ENCODE measurements at places on chromosomes 13 and 19.

DNA sequence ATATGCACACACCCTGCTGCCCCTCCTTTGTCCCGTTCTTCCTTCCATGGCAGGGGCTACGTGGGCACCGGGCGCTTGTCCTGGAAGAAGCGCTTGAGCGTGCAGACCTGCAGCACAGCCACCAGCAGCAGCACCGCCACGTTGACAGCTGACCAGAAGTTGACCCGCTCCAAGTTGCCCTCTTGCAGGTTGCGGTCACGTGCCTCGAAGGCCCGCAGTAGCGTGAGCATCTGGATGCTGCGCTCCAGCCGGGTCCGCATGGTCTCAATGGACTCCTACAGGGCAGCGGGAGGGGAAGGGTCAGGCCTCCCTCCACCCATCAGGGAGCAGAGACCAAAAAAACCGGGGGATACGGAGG is 3.1 kb downstream of the TMED1 start:
- H3K36me3 ChIP-seq, result no peaks in the 10 kb centered on the region
- no peak for DNase-seq
- H3K27me3 ChIP-seq, result no peaks in the 10 kb centered on the region
- H3K4me1 ChIP-seq, result peaks cover 10% of the 10 kb centered on the region
- H3K4me3 ChIP-seq, result no peak overlapping the region

DNA sequence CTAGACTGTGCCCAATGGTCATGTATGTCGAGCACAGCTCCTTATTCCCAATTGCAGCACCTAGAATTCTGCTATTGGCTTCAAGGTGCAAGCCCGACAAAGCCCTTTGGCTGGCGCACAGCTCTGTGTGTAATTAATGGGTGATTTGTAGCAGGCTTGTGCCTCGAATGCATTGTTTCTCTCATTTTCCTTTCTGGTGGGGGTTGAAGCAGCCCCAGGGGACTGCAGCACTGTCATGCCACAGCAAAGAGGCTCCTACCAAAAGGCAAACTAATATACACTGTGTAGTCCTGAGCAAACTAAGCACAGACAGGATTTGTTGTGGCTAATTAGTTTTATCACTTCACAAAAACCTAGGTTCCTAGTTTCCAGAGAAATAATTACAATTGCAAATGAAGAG is 898.7 kb downstream of the UQCRFS1 start:
- H3K4me3 ChIP-seq, result no peak overlapping the region
- H3K27me3 ChIP-seq, result no peaks in the 10 kb centered on the region
- H3K4me1 ChIP-seq, result no peaks in the 10 kb centered on the region
- H3K36me3 ChIP-seq, result no peaks in the 10 kb centered on the region
- DNase-seq, result no peak
- no peak overlapping the region for H3K27ac ChIP-seq

GRCh38 chr13:34765446-34766180 is 176.5 kb upstream of the NBEA start:
- no peaks in the 10 kb centered on the region for H3K4me1 ChIP-seq
- H3K36me3 ChIP-seq, result no peaks in the 10 kb centered on the region
- H3K27ac ChIP-seq, result no peak overlapping the region
- no peak for DNase-seq

GRCh38 chr13:28239374-28239773 is 101.0 kb downstream of the PAN3 start:
- no peak overlapping the region for H3K4me3 ChIP-seq
- H3K27ac ChIP-seq, result no peak overlapping the region
- H3K27me3 ChIP-seq, result no peaks in the 10 kb centered on the region
- peaks cover 14% of the 10 kb centered on the region for H3K4me1 ChIP-seq

- no peaks in the 10 kb centered on the region for H3K4me1 ChIP-seq
- H3K36me3 ChIP-seq, result no peaks in the 10 kb centered on the region
- H3K27ac ChIP-seq, result no peak overlapping the region
- H3K4me3 ChIP-seq, result no peak overlapping the region
- no peak for DNase-seq
These were observed 39.1 kb downstream of the TEX26 start for GRCh38 chr13:30971575-30971974.

GRCh38 chr19:55643003-55643886 is at the start of gene ZNF581:
Gene ZNF581, plus strand, starts transcription at chr19:55643649. Its CDS starts 923 bp downstream, at chr19:55644572.
- peaks cover 40% of the 10 kb centered on the region for H3K4me1 ChIP-seq
- peak within 1 kb of the TSS; percentile 99 for H3K27ac ChIP-seq
- DNase-seq, result peak; percentile 69
- H3K4me3 ChIP-seq, result peak within 1 kb of the TSS; percentile 98
- no peaks in the 10 kb centered on the region for H3K36me3 ChIP-seq

DNA sequence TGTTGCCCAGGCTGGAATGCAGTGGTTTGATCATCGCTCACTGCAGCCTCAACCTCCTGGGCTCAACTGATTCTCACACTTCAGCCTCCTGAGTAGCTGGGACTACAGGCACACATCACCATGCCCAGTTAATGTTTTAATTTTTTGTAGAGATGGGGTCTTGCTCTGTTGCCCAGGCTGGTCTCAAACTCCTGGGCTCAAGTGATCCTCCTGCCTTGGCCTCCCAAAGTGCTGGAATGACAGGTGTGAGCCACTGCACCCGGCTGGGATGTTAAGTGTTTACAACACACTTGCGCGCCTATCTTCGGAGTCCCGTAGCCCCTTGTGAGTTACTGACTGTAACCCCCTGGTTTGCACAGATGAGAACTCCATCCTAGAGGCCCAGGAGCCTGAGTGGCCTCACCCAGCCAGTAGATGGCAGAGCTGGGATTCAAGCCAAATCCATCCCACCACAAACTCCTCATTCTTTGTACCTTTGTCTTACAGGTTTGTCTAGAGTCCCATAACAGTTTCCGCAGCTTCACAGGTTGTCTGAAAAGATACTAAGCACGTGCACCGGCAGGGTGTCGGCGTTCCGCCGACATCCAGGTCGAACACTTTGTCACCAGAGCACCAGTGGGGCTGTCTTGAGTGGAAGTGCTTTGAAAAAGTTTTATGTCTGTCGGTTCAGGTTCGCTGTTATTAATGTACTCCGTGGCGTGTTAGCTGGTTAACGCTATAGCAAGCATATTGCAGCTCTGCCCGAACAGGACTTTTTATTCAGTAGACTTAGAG is 14.7 kb downstream of the MAG start:
- H3K27ac ChIP-seq, result no peak overlapping the region
- H3K4me1 ChIP-seq, result peaks cover 17% of the 10 kb centered on the region
- H3K4me3 ChIP-seq, result no peak overlapping the region
- H3K27me3 ChIP-seq, result peaks cover 10% of the 10 kb centered on the region

DNA sequence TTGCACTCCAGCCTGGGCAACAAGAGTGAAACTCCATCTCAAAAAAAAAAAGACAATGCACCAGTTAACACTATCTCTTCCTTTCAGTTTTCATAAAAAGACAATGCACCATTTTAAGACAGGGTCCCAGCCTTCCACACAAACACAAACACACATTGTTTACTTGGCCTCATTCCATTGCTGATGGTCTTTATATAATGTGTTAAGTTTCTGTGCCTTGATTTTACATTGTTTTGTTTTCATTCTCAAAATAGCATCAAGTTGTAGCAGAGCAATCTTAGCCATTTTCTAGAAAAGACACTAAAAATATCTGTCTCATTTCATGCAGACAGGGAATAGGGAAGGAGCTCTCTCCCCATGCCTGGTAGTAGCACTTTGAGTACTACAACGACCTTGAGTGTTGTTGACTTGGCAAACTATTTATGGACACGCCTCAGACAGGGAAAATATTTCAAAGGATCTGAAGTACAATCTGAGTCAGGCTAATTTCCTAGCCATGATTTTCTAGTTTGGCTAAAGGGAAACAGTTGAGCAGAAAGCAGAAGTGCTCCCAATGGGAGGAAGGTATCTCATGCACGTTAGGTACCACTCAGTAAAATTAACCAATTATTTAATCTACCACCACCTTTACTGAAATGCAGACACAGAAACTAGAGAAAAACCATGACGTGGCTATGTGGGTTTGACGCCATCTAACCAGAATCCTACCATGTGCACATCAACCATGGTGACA is 120.6 kb downstream of the ABCC4 start:
- H3K4me3 ChIP-seq, result no peak overlapping the region
- no peaks in the 10 kb centered on the region for H3K27me3 ChIP-seq
- DNase-seq, result no peak
- peaks cover 2% of the 10 kb centered on the region for H3K36me3 ChIP-seq
- peaks cover 31% of the 10 kb centered on the region for H3K4me1 ChIP-seq

DNA sequence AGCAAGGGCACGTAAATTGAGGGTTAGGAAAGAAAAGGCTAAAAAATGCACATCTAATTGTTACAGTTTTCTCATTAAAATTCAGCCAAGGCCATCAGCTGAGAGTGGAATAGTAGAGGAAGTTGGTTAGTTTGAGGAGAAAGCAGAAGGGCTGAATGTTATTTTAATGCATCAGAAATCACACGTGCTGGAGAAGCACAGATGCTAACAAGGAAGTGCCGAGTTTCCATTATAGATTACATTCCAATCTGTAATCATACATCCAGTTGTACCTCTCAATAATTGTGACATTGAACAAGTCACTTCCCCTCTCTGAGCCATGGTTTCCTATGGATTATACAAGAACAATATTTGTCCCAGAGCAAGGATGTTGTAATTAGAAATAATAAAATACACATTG is 25.1 kb downstream of the FPR3 start:
- H3K27ac ChIP-seq, result no peak overlapping the region
- H3K4me1 ChIP-seq, result no peaks in the 10 kb centered on the region
- no peak overlapping the region for H3K4me3 ChIP-seq

GRCh38 chr13:76336889-76337844 is 549.0 kb downstream of the KCTD12 start:
- no peak overlapping the region for H3K27ac ChIP-seq
- H3K36me3 ChIP-seq, result no peaks in the 10 kb centered on the region
- no peak for DNase-seq
- peaks cover 2% of the 10 kb centered on the region for H3K4me1 ChIP-seq

- H3K4me1 ChIP-seq, result peaks cover 41% of the 10 kb centered on the region
- peaks cover 3% of the 10 kb centered on the region for H3K36me3 ChIP-seq
- no peaks in the 10 kb centered on the region for H3K27me3 ChIP-seq
These were observed 17.1 kb downstream of the PLEKHF1 start for GRCh38 chr19:29682236-29682895.

DNA sequence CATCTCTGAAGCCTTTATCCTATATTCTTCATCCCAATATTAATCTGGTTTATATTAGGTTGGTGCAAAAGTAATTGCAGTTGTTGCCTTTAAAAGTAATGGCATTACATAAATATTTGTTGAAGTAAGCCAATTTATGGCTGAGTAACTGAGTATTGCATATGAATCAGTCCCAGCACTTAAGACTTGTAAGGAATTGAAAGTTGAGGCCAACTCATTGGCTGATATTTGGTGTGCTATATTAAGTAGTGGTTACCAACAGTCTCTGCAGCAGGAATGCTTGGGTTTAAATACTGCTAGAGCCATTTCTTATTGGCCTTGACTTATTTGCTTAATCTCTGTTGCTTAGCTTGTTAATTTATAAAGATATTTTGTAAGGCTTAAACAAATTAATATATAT is 460.7 kb downstream of the GPC6 start:
- no peaks in the 10 kb centered on the region for H3K27me3 ChIP-seq
- no peaks in the 10 kb centered on the region for H3K4me1 ChIP-seq
- H3K4me3 ChIP-seq, result no peak overlapping the region
- H3K36me3 ChIP-seq, result no peaks in the 10 kb centered on the region

DNA sequence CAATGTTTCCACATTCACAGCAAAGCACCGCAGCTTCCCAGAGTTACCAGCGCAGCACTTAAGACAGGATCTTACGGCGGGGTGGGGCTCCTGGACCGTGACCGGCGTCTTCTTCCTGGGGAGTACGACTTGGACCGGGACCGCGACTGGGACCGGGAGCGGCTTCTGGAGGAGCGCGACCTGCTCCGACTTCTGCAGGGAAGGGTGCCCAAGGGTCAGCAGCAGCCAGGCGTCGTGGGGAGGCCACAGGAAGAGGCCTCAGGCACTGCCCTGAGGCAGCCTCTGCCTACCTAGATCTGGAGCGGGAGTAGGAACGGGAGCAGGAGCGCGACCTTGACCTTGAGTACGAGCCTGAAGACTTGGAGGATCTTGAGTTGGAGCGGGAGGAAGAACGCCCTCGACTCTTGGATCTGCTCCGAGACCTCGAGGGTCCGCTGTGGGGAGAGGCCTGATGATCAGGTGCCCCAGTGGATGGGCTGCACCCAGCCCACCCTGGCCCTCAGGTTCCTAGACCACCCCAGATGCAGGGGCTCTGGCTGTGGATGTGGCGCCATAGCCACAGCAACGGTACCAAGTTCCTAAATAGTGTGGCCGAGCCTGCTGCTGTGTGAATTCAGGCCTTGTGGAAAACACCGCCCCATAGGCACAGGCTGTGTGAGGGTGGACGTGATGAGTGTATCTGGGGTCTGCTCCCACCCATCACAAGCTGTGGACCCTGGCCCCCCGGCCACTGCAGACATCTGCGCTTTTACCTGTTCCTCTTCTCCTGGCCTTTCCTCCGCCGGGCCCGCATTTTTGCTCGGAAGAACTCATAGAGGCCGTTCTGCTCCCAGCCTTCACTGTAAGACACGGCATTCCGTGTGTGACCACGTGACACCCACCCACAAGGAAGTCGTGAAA is 21.9 kb downstream of the CHERP start:
- H3K36me3 ChIP-seq, result peaks cover 3% of the 10 kb centered on the region
- no peaks in the 10 kb centered on the region for H3K27me3 ChIP-seq
- H3K27ac ChIP-seq, result no peak overlapping the region
- no peak overlapping the region for H3K4me3 ChIP-seq
- no peak for DNase-seq
